Large intestine (tissue), 12 donors: ENCODE measurements at places on chromosomes 7 and 10.

DNA sequence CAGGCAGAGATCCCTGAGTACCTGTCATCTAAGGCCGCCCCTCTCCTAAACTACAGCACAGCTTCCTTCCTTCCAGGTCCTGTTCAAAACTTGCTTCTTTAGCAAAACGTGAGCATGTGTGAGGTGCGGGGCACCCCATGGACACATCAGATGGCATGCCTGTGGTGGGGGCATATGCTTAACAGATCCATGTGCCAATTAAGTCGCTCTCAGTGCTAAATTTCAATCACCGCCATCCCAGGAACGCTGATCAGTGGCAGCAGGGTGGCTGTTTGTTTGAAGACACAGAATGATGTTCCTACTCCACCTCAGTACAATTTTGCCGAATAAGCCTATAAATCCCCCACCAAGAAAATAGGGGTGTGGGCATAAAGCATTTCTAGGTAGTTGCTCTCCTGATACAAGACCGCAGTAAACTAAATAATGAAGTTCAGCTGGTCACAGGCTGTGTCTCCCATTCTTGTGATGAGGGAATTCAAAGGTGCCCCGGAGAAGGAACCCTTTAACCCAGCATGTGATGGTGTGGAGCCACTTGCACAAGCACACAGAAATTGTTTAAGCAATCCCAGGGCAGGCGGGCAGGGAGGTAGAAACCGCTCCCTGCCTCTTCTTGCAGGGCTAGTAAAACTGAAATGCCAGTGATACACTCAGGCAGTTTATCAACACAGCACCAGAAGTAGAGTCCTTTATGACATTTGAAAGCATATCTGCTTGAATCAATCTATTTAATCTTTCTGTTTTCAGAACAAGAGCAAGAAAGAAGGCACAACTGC, 205.7 kb downstream of the SORCS1 start:
- no peak for DNase-seq

GRCh38 chr10:29424017-29424416, 135.1 kb downstream of the LYZL1 start:
- DNase-seq: no peak

DNA sequence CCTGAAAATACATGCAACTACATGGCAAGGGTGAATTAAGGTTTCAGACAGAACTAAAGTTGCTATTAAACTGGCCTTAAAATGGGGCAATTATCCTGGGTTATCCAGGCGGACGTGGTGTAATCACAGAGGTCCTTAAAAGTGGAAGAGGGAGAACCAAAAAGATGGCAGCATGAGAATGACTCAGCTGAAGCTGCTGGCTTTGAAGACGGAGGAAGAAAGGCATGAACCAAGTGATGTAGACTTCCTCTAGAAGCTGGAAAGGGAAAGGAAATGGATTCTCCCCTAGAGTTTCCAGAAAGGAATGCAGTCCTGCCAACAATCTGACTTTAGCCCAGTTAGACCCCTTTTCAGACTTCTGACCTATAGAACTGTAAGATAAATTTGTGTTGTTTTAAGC, 27.0 kb upstream of the UBN2 start:
- no peak for DNase-seq

DNA sequence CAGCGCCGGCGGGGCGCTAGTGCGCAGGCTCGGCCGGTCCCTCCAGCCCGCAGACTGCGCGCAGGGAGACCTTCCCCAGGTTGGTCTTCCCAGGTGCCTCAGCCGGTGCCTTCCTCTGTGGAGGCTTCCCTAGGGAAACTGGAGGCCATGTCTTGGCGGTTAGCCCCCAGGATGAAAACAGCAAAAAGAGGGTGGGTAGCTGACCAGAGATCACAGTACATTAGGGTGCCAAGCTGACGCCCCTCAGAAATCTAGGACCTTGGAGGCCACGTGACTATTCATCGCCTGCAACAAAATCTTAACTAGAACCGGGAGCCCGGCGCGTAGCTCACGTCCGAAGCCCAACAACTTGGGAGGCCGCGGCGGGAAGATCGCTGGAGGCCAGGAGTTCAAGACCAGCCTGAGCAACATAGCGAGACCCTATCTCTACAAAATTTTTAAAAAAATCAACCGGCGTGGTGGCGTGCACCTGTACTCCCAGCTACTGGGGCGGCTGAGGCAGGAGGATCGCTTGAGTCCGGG, 327 bp upstream of the FIS1 start:
- DNase-seq: no peak

DNA sequence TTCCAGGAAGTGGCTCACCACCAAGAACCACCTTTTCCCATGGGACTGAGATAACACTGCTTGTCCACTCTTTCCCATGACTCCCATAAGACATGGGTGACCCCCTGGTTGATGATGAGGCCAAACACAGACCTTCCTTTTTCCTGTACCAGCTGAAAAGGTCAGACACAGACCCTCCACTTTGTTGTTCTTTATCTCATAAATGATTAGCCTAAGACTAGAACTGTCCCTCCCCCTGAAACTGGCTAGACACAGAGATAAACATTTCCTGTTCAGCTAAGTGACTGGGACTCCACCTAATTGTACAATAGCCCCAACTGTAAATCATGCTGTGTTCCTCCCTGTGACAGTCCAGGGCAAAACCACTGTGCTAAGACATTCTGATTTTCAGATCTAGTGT, 8.2 kb upstream of the NRG3 start:
- DNase-seq: no peak

DNA sequence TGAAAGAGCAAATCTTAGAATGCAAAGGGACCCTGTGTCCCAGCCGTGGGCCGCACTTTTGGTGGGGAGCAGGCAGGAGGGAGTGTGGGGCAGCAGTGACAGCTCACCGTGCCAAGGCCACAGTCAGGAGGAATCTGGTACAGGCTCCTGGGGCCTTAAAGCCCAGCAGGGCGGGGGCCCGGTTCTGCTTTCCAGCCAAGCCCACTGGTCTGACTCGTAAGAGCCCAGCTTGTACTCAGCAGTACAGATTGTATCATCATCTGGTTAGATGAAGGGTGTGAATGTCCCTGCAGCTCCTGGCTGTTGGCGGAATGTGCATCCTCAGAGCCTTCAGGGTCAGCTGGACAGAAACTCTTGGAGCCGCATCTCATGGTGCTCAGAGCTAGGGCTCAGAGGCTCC, 30.5 kb upstream of the TRIM8 start:
- no peak for DNase-seq

GRCh38 chr10:129958148-129958628, 5.9 kb downstream of the EBF3 start:
- DNase-seq: no peak

GRCh38 chr7:38327637-38328036, 54.2 kb upstream of the TARP start:
- no peak for DNase-seq

GRCh38 chr7:88395715-88396114, 89.0 kb upstream of the STEAP4 start:
- DNase-seq: no peak

DNA sequence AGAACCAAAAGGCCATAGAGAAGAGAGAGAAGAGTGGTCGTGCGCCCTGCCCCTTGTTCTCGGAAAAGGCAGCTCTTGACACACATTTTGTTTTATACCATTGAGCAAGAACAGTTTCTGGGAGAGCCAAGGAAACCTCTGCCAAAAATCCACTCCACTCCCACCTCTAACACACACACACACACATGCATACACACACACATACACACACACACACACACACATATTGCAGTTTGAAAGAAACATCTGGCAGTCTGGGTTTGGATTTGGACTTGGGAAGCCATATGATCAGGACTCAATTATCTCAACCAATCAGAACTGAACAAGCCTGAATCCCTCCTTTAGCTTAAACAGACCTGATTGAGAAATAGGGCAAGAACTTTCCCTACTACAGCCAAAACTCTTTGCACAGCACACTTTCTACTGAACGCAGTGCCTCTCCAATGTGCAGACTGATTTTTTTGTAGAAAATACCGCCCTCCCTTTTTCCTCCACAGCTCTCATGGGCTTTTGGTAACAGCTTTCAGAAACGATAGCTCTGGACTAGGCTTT, 484.0 kb upstream of the ZWINT start:
- DNase-seq: no peak

DNA sequence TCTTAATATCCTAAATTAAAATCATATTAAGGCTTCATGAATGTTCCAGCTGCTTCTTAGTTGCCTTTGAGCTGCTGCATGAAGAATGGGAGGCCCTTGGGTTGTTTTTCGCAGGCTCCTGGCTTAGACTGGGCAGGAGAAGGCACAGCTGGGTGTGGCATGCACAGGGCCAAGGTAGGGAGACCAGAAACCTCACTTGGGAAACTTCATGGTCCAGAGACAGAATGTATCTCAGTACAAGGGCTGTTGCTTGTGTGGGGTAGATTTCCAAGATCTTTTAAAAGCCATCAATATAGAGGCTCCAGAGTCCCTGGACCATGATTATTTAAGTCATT, 49.9 kb downstream of the BUB3 start:
- no peak for DNase-seq

DNA sequence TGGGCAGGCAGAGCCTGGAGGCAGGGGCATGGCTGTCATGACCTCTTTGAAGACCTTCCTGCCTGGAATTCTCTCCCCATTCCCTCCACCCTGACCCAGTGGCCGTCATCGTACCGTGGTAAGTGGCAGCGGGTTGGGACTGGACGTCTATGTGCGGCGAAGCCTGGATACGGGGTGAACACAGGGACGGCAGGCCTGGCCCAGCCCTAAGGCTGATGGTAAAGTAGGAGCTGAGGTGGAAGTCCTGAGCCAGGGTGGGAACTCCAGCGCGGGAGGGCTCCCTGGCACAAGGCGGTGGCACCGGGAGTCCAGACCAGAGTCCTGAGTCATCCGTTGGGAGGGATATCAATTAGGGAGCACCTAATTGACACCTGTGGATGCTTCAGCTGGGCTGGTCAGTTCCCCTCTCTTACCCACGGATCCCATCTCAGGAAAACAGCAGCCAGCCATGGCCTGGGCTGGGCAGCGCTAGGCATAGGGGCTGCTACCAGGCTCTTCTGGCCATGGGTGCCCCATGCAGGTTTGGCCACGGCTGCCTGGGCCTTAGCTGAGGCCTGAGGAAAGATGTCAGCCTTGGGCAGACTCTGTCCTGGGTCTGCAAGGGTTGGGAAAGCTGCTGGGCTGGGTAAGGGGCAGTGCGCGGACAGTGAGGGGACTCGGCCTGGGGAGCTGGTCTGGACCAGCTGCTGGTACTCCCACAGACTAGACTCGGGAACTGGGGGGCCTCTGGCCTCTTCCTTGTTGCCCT, 3.3 kb downstream of the PPIF start:
- DNase-seq: no peak

GRCh38 chr10:48419714-48420113, 113.2 kb downstream of the MAPK8 start:
- no peak for DNase-seq

DNA sequence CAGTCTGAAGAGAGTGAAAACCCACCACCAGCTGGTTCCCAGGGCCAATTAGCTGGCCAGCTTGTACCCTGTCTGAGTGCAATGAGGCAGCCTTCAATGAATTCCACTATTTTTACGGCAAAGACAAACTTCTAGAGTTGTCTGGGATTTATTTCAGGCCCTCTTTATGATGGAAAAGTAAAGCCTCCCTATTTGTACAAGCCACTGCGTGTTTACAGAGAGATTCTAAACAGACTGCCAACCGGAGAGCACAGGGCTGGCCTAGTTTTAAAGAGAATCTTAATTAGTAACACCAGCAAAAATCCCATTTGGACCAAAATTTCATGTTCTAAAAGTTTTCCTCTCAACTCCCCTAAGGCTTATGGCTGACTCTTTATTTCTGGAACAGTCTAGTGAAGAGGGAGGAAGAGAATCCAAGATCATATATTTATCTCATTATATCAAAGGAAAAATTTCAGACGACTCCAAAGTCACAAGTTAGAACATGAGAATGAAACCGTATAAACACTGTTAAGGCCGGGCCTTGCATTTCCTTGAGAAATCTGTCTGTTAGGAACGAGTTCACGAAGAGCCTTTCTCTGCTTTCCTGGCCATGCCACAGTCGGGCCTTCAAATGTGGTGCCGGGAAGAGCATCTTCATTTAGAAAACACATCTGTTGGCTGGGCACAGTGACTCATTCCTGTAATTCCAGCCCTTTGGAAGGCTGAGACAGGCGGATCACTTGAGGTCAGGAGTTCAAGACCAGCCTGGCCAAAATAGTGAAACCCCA, 724.6 kb upstream of the NRP1 start:
- DNase-seq: no peak

DNA sequence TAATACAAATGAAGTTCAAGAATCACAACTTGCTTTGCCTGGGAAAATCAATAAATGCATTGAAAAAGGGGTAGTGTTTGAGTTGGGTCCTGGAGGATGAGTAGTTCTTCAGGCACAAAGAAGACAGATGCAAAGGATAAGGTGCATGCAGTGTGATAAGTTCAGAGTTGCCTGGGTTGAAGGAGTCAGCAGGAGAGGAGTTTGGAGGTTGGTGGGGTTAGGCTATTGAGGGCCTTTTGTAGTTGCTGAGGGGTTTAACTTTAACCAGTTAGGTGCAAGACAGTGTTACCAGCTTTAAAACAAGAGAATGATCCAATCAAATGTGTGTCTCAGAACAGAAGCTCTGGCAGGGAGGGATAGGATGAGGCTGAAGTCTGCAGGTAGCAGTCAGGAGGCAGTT, 44.3 kb upstream of the GLCCI1 start:
- DNase-seq: no peak

GRCh38 chr7:34454381-34454780, 203.6 kb upstream of the NPSR1 start:
- DNase-seq: no peak
